Fibroblast of skin of back (primary cell): ENCODE measurements at places on chromosomes 2 and 18.

- DNase-seq: no peak
Measured at GRCh38 chr2:58293056-58293455, 51.9 kb upstream of the FANCL start.

- DNase-seq: peak; percentile 40
Measured at GRCh38 chr2:46983065-46983801, 67.6 kb upstream of the MCFD2 start.

- peak; percentile 18 for DNase-seq
Measured at GRCh38 chr18:65753520-65753919, 2.7 kb downstream of the CDH7 start.

DNA sequence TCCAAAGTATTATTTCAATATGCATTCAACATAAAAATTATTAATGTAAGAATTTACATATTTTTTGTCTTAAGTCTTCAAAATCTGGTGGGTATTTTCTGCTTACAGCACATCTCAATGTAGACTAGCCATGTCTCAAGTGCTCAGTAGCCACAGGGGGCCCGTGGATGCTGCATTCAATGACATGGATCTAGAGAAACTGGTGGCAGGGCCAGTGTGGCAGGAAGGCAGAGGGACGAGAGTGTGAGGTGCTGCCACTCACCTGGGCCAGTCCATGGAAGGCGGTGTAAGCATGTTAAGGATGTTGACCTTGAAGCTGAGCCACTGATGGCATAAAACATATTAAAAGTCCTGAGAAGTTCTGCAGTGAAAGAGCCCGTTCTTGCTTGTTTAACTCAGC is 6.2 kb upstream of the LIPG start:
- DNase-seq: no peak

DNA sequence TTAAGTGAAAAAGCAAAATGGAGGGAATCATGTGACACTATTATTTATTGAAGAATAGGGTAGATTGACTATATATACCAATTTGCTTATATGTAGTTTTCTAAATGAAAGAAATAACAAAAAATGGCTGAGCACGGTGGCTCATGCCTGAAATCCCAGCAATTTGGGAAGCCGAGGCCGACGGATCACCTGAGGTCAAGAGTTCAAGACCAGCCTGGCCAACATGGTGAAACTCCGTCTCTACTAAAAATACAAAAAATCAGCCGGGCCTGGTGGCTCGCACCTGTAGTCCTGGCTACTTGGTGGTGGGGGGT is 59.3 kb upstream of the MYCN start:
- DNase-seq: no peak

DNA sequence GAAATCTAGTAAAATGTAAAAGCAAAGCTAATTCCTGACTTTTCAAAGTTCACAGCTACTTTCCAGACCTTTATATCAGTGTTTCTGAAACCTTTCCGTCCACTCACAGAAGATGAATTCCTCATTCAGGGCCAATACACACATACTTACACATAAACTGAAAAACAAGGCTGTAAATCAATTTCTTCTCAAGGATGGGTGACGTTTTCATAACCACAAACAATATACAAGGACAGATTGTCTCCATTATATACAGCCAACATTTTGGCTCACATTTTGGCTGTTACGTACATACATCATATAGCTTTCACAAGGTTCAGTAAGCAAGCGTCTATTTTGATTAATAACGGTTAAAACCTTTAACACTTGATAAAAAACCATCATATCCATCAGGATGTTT is 1.4 kb downstream of the RPRD1A start:
- DNase-seq: no peak

GRCh38 chr2:36756438-36756837 is 59.9 kb downstream of the VIT start:
- DNase-seq: no peak

DNA sequence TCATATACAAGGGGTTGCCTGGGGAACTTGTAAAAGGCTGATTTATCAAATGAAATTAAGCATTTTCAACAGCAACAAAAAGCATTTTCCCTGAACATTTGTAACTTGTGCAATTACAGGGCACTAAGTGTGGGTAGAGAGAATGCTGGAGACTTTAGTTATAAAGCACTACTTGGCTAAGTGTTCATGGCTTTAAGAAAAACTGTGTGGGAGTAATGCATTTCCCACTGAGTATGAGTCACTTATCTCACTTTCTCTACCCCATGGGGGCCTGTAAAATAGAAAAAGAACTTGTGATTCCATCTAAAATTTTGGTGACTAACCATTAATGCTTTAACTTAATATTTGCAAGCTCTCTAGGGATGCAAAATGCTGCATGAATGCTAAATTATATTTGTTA is 193.4 kb downstream of the CCDC102B start:
- DNase-seq: peak; percentile 59

DNA sequence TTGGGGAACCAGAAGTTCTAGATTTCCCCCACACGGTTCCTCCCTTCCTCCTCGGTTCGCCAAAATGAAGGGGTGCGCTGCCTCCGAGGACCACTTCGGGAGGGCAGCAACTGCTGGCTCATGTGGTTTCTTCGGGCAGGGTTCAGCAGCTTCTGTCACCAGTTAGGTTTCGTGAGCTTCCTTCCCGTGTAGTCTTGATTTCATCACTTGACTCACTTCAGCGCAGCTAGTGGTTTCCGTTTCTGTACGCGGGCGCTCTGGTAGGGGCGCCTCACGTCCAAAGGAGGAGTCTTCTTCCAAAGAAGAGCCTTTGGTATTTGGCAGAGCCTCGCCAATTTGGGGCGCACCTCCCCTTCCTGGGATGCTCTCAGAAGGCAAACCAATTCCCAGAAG is 485 bp upstream of the GALNT3 start:
- peak; percentile 46 for DNase-seq

GRCh38 chr2:221293949-221294742 is 278.0 kb downstream of the EPHA4 start:
- no peak for DNase-seq
